ENCODE measurements at places on chromosomes 7 and 10.
A peak's percentile ranks its signal among the peaks of the same experiment; 100 is the strongest.

DNA sequence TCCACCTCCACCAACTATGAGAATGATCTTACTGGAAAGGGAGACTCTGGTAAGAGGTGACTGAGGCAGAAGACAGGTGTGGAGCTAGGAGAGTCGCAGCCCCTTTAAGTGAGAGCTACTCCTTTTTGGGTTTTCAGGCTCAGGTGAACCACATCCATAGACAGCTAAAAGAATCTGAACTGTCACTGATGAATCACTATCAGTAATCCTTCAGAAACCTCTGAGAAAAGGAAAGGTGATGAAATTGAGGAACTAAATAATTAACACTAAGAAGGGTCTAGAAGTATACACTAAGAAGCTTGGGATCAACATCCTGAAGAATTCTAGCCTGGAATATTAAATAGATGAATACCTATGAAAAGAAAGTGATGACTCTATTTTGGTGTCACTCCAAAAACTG, 83.0 kb downstream of the SORBS1 start:
- DNase-seq: no peak

DNA sequence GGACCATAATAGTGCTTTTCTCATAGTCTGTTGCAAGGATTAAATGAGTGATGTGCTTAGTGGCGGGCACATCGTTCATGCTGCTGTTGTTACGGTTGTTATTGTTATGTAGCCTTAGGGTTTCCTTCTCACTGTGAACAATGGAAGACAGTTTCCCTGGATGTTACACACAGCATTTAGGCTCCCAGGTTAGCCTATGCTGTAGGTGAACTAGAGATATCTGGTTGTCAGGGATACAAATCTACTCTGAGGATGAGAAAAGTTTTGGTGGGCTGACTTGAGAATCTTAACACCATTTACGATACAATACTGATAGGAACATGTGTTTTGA, 14.7 kb downstream of the SH3PXD2A start:
- no peak for DNase-seq

- no peak for DNase-seq
These were observed 67.7 kb downstream of the COL13A1 start for GRCh38 chr10:69869291-69869961.

- no peak for DNase-seq
These were observed 10.4 kb upstream of the TBATA start for GRCh38 chr10:70795613-70796012.

GRCh38 chr7:124074007-124074406, 41.1 kb upstream of the TMEM229A start:
- no peak for DNase-seq

DNA sequence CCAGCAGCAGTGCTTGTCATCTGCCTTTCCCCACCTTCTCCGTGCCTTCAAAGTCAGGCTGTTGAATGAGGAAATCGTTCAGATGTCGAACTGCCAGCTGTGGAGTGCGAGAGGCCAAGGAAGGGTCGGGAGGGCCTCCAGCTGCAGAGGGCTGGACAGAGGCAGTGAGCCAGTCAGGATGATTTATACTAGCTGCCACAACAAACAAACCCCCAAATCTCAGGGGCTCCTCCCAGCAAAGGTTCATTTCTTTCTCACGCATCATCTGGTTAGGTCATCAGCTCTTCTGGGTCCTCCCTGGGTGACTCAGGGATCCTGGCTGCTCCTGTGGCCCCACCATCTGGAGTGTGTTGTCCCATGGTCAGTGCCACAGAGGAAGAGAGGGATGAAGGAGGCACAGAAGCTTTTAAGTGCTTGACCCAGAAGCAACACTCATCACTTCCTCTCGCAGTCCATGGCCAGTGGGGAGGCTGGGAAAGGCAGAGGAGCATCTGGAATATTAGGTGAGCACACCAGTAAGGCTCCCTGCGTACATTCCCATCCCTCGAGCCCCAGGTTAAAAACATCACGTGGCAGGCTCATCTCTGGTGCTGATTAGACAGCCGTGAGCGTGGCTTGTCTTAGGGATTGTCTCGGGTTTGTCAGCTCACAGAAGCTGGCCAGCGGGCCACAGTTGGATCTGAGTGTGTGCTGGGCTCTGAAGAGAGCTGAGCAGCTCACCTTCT, 140.7 kb downstream of the RGS10 start:
- peak; percentile 79 for DNase-seq

DNA sequence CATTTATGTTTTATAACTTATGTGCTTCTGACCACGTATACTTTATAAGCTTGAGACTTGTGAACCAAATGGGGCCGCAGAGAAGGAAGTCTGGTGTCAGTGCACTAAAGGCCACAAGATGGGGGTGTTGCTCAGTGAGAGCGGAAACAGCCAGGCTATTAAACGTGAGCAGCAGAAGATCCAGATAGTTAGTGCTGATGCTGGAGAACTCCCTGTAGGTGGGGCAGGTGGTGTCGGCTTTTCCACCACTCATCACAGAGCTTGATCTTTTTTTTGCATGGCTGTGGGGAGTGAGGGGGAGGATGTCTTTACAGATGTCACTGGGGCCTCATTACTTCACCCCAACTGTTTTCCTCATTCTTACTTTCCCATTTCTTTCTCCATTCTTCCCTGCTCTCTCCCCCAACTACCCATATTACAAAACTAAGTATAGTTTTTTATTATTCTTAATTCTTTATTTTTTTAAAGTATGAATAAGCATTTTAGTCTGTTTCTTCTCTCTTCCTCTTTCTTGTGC, 34.7 kb downstream of the ACADSB start:
- DNase-seq: no peak

DNA sequence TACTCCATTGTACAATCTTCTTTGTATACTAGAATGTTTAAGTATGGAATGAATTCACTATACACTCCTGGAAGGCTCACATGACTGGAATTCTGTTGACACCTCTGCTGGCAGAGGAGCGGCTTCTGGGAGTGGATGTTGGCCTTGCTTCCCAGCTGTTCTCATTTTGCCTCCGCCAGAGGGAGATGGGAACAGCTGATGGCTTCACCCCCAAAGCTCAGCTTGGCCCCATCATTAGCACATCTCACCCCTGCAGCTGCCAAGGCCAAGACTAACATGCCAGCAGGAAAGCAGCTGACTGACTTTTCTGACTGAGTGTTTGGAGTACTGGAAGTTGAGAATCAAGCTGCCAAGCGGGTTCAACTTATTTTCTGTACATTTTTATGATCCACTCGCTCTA, 15.1 kb downstream of the ADAM12 start:
- no peak for DNase-seq
